SW 1271 (cell line): ENCODE measurements at places on chromosomes 2 and 18.
A peak's percentile ranks its signal among the peaks of the same experiment; 100 is the strongest.

DNA sequence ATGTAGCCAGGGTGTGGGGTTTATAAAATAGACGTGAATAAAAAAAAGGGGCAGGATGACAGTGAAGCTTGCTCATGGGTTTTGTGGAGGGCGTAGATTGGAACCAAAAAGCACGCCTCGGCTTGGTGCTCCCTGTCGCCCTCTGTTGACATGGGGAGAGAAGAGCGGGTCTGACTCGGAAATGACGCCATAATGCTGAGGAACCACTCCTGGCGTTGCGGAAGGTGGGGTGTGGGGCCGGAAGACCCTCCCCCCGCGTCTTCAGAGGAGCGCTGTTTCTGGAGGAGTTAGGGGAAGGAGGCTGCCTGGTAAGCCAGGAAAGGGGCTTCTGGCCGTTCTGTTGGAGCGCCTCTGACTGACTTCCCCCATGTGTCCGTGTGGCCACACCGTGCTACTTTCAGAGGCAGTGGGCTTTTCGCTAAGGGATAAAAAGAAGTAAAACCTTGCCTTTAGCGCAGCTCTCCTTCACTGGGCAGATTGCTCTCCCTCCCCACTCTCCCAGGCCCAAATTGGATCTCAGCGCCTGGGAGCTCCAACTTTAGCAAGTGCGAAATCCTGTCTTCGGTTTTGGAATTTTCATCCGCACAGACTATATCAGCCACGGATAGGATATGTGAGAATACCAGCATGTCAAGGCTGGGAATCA lies 42.8 kb downstream of the PLEKHA3 start:
- peak; percentile 56 for DNase-seq

DNA sequence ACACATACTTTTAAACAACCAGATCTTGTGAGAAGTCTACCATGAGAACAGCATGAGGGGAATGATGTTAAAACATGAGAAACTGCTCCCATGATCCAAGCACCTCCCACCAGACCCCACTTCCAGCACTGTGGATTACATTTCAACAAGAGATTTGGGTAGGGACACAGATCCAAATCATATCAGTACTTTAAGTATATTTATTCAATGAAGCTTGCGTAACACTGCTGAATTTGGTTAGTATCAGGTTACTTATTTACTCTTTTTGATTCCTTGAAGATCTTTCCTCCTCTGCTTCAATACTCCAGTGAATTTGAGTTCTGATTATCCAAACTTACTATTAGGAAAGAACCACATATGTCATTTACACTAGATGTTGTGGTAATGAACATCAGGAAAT lies 418.6 kb downstream of the PIK3C3 start:
- DNase-seq, result no peak

GRCh38 chr2:237702441-237703391 lies 75.3 kb downstream of the LRRFIP1 start:
- DNase-seq, result peak; percentile 46

DNA sequence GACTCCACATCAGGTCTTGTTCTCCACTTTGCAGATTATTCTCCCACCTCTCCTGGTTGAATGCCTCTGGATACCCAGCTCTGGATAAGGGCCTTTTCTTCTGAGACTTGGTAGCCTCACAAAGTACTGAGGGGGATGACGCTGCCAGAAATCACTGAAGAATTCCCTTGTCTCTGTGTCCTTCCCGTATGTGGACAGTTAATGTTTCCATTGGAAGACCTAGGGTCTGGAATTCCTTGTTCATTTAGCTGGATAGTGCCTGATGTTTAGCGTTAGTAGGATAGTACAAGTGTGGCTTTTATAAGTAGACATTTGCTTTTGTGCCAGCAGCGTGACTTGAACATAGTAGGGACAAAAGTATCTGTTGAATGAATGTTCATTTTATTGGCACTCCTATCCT lies 76.9 kb downstream of the CLHC1 start:
- no peak for DNase-seq

GRCh38 chr2:16316456-16317210 lies 349.0 kb downstream of the CYRIA start:
- DNase-seq, result no peak

DNA sequence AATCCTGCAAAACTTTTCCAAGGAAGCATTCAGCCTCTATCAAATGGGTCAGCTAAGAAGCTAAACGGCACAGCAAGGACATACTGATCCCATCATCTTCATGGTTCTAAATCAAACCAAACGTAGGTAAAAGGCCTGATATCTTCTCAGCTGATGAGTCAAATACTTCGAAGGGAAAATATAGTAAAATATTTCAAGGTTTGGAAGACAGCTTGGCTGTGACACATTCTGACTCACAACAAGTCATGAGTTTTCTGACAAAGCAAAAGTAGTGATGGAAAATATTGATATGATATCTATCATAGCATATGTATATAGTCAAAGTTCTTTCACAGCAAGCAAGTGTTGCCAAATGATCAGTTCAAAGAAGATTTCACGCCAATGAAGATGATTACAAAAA lies 31.5 kb downstream of the DOCK10 start:
- no peak for DNase-seq

DNA sequence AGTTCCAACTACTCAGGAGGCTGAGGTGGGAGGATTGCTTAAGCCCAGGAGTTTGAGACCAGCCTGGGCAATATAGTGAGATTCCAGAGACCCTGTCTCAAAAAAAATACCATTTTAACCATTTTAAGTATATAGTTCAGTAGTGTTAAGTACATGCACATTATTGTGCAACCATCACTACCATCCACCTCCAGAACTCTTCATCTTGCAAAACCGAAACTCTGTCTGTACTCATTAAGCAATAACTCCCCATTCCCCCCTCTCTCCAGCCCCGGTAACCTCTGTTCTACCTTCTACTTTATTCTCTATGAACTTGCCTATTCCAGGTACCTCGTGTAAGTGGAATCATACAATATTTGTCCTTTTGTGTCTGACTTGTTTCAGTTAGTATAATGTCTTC lies 86.4 kb downstream of the GFPT1 start:
- no peak for DNase-seq

- DNase-seq, result no peak
These were observed 48.5 kb downstream of the C2orf74 start for GRCh38 chr2:61210332-61210981.

DNA sequence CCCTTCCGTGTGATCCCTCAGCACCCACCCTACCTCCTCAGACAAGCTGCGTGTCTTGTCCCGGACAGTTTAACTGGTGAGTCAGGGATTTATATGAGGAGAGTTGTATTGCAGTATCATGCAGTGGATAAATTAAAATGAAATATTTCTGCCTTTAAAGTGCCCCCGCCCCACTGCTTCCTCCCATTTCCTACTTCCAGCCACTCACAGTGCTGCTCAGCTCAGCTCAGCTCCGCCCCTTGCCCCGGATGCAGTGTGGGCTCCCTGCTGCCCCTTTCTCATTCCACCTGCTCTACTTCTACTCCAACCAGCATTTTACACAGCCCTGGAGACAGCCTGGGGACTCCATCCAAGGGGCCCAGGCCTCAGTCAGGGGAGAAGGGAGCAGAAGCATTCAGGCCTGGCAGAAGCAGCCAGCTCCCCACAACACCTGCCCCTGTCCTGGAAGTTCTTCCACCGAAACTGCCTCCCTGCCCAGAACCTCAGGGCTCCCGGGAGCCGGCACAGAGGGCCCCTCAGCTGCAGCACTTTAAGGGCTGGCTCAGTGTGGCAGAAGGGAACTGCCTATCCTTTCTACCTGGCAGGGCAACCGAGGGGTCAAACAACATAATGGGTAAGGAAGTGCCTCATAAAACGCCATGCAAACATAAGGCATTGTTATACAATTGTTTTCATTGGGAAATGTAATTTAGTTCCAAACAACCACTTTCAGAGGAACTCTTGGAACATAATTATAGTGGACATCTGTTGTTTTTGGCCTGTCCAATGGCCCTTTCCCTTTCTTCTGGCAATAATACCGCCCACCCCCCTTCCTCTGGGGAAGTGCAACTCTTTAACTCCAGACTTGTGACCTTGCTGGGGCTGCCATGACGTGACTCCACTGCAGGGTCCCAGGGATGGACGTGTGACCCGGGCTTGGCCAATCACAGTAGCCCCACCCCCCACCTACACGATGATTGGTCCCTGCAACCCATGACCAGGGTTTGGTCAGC lies 102.3 kb downstream of the LIPG start:
- DNase-seq, result no peak

DNA sequence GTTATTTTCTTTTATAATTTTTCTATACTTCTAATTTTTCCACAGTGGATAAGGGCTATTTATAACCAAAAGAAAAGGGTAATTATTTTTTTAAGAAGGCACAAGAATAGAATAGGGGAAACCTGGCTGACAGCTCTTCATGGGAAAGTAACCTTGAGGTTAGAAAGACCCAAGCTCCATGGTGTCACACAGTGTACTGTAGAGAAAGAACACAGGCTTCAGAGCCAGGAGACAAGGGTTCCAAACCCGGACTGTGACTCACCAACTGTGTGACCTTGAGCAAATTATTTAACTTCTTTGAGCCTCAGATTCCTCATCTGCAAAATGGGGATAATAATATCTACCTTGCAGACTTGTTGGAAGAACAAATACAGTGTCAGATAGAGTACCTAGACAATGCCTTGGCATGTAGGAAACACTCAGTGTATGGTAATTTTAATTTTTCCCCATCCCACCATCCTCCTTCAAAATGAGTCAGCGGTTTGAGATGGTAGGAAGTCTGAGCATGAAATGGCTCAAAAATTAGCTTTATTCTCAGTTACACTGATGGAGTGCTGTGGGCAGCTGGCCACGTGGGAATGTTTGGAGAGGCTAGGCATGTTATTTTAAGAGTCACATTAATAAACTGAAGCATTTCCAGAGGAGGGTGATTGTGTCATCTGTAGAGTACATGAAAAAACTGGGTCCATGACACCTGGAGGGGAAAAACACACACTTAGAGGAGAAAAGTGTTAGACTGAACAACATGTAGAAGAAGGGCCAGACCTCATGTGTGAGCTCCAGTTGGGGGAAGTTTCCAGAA lies 36.7 kb downstream of the TMEM37 start:
- DNase-seq, result no peak

DNA sequence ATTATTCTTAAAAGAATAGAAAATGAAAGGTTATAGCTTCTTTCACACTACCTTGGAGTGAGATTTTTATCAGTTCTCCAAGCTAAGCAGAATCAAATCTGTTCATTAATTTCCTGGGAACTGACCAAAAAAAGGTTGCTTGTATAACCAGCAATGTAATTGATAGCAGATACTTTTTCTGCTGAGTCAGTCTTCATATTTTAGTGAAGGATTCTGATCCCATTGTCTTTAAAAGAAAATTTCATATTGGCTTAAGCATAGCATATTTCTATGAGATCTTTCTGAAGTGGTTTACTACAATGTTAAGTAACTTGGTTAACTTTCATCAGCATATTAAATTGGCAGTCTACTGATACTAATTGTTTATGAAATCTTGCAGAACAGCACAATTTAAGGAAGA lies 338.0 kb downstream of the TMX3 start:
- no peak for DNase-seq

GRCh38 chr2:237594514-237594871 lies 4.0 kb upstream of the RAB17 start:
- no peak for DNase-seq

DNA sequence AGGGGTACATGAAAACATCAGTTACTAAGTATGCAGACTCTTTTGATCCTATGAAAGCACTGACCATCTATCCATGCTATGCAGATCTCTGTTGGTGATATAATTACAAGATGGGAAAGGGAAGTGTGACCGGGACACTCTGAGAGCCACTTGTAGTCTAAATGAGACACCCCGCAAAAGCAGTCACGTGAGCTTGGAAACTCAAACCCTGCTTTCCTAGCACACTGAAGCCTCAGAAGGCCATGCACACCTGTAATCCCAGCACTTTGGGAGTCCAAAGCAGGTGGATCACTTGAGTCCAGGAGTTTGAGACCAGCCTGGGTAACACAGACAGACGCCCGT lies 137.5 kb downstream of the INO80D start:
- no peak for DNase-seq

GRCh38 chr2:100615886-100616285 lies 53.1 kb downstream of the PDCL3 start:
- DNase-seq, result no peak

- no peak for DNase-seq
These were observed 8.8 kb upstream of the TTLL4 start for GRCh38 chr2:218701806-218702205.

DNA sequence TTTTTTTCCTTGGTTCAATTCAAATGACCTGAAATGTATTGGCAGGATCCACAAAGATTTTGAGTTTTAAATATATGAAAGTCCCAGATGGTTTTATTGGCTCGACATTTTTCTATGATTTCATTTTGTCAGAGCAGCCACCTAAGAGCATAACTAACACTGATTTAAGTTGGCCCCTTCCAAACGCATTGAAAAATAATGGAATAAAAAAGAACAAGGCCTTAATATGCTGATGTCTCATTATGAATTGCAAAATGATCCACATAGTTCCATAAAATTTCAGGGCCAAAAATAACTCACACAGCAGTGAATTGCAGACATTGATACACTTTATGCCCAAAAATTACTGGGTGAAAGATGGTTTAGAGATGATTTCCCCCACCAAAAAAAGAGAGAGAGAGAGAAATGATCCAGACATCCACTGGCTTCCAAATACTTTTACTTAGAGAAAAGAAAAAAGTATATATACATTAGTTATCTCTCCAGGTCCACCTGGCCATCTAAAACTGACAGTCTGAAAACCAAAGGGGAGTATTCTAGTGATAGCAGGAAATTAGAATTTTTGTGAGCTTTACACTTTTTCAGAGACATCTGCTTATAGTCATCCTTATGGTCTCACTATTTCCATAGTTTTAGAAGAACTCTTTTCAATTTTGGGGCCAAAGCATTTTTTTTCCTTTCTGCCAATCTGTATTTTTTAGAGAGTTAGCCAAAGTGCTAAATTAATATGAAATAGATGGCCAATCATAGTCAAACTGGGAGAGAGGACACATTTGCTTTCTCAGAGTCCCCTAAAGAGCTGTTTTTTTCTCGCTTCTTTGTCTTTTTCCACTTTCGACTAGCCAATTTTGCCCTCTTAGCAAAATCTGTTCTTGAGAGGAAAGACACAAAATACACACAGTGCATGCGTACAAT lies 213.5 kb upstream of the RND3 start:
- DNase-seq, result no peak

DNA sequence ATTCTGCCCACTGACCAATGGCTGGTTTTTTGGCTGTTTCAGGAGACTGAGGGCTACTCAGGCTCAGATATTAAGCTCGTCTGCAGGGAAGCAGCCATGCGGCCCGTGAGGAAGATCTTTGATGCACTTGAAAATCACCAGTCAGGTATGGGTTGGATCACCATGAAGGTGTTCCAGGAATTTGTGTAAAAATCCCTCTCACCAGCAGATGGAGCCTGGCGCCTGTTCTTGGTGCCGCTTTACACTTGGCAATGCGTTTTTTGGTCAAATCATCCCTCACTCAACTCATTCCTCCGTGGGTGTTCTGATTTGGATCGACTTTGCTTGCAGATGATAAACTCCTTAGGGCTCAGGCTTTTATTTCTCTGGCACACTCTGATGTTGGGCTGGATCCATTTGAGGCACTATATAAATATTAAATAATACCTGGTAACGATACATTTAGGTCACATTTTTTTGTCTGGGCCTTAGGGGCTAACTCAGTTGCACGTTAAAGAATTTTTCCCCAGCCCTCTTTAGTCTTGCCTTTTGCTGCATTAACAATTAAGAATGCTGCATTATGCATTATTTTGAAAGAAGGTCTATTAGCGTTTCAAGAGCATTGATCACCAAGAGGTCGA lies 50.0 kb downstream of the HDHD2 start:
- DNase-seq, result peak; percentile 25
